ENCODE measurements at places on chromosomes 7 and 10. TPM values are rescaled to one million over a fixed set of nuclear protein-coding genes. Genes with fewer than 3 reads are reported as not detected.

DNA sequence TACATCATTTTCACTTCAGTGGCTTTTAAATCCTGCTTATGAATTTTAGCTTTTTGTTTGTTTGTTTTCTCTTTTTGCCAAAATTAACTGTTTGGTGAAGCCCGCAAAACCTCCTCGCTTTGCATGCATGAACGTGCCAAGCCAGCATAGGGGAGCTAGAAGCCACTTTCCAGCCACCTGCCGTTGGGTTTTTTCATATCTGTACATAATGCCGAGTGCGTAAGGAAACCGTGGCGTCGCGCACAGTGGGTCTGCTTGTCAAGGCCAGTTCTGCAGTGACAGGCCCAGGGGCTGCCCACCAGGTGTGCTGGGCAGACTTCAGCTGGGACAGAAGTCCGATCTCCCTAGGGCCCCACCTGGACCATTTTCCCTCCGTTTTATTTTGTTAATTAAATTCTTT, 41.1 kb downstream of the WIPI2 start:
- H3K4me3 ChIP-seq: no peak overlapping the region
- no peaks in the 10 kb centered on the region for H3K27me3 ChIP-seq
- peak overlapping the region; percentile 66 for H3K27ac ChIP-seq
- H3K4me1 ChIP-seq: no peaks in the 10 kb centered on the region
- no peak for DNase-seq
- H3K36me3 ChIP-seq: peaks cover 5% of the 10 kb centered on the region

DNA sequence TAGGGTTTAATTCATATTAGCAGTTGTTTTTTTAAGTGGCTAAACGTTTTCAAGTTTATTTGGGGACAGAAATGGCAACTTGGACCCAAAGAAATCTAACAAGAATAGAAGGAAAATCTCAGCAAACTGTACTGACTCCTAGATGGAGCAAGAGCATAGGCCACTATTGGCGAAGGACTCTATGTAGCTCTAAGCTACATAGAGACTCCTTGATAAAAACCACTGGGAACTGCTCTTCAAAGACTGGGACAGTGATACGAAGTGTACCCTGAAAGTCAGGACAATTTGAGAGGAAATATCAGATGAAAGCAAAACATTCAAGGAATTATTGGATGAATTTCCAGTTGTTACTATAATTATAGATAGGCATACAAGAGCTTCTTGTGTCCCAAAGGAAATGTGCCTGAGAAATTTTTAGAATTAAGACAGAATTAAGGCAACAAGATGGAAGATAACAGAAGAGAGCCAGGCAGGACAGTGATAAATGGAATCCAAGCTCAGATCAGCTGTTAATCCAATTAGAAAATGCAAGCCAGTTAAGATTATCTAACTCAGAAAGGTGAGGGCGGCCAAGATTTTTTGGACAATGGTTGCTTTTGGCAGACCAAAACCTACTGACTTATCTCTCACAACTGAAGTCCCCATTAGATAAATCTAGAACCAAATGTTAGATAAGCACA, 103.7 kb upstream of the IFRD1 start:
- no peak for DNase-seq
- H3K36me3 ChIP-seq: peaks cover 63% of the 10 kb centered on the region
- no peak overlapping the region for H3K27ac ChIP-seq
- no peaks in the 10 kb centered on the region for H3K27me3 ChIP-seq

DNA sequence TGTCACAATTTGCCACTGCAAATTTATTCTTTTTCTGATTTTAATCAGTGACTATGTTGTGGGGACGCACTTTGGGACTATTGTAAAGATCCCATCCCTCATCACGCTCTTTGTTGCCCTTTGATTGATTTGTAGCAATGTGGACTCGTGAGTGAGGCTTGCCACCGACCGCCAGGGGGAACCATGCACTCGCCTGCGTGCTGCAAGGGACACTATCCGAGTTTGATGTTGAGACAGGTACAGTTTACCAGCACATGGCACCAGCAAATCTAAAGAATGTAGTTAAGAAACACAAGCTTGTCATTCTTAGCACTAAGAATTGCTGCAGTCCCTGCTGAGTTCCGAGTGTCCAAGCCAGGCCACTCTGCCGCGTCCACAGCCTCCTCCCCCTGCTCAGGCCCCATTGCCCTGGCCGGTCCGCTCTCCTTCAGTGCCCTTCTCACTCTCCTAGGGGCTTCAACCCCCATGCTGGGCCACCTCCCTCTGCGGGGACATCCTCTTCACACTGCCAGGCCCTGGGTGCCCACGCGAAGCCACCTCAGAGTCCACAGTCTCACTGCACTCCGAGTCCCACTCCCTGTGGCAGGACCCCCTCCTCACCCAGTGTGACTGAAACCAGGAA, 2.0 kb upstream of the SFTPA2 start:
- H3K4me1 ChIP-seq: peaks cover 7% of the 10 kb centered on the region
- H3K27ac ChIP-seq: no peak overlapping the region
- DNase-seq: no peak
- no peak overlapping the region for H3K4me3 ChIP-seq
- H3K27me3 ChIP-seq: no peaks in the 10 kb centered on the region

DNA sequence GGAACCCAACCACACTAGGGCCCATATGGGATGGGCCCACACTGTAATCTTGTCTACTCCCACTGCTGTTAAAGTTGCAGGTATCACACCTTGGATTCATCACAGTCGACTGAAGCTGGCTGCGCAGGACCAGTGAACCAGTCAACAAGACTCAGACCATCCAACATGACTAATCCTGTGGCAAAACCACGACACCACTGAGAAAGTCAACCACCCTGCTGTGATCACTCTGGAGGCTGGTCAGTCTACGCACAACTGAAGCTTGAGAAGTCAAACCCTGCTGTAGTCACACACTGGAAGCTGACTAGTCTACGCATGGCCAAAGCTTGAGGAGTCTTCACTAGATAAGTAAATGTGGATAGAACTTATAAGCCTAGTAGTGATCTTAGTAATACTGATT, 9.6 kb upstream of the CYREN start:
- no peaks in the 10 kb centered on the region for H3K27me3 ChIP-seq
- H3K4me1 ChIP-seq: no peaks in the 10 kb centered on the region
- no peak overlapping the region for H3K4me3 ChIP-seq
- H3K27ac ChIP-seq: no peak overlapping the region

- no peak overlapping the region for H3K27ac ChIP-seq
- no peaks in the 10 kb centered on the region for H3K27me3 ChIP-seq
- peaks cover 3% of the 10 kb centered on the region for H3K4me1 ChIP-seq
- H3K36me3 ChIP-seq: no peaks in the 10 kb centered on the region
Observed at GRCh38 chr7:522071-522950, 2.7 kb upstream of the PDGFA start.

GRCh38 chr10:125584954-125585353, 98.0 kb downstream of the TEX36 start:
- DNase-seq: no peak
- H3K27ac ChIP-seq: no peak overlapping the region

DNA sequence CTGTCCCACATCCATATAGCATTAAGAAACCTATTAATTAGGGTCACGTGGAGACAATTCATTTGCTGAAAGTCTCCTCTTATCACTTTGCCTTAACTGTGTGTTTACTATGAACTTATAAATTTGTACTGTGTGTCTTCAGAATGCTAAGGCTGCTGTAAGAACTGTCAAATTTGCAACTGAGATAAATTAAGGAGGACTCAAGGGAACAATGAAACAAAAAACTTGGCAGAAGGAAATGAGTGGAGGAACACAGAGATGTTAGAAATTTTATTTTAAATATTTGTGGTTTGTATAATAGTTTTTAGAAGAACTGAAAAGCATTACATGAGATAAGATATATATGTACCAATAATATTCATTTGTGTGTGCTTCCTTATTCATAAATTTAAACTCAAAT, 1005.3 kb upstream of the SORCS1 start:
- H3K4me3 ChIP-seq: no peak overlapping the region
- no peaks in the 10 kb centered on the region for H3K4me1 ChIP-seq
- no peaks in the 10 kb centered on the region for H3K27me3 ChIP-seq
- no peak overlapping the region for H3K27ac ChIP-seq

DNA sequence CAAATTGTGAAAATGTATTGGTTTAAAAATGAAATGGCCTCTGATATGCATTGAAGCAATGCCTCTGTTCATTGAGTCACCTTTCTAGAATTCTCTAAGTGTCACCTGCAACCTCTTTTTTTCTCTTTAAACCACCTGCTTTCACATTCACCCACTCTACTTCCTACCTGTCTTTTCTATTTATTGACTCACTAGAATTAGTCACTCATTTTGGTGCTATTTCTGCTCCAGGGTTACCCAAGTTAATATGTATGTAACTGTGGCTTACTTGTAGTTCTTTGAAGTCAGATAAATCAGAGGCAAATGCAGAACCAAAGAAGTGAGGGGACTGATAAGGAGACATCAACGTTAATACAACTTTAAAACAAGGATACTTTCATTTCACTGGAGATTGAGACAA, 674.7 kb downstream of the CCSER2 start:
- no peaks in the 10 kb centered on the region for H3K4me1 ChIP-seq
- no peak for DNase-seq
- H3K27me3 ChIP-seq: no peaks in the 10 kb centered on the region

DNA sequence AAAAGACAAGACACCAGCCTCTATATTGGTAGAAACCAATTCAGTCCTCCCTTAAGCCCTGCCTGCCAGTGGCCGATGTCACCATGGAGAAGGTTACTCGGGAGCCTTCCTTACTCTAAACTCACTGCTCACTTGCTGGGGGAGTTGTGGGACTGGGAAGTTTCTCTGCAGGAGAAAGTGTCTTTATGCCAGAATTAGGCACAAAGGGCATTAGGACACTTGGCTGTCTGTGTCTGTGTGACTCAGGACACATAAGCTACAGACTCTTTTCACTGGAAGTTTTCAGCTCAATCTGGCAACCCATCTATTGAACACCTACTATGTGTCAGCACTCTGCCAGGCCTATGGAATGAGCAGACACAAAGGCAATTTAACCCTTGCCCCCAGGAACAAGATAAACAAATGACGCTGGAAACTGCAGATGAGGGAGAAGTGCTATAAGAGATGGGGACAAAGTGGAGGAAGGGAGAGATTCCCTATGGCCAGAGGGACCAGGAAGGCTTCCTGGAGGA, 49.5 kb upstream of the CACUL1 start:
- no peak overlapping the region for H3K4me3 ChIP-seq
- H3K27ac ChIP-seq: no peak overlapping the region
- no peak for DNase-seq
- H3K4me1 ChIP-seq: no peaks in the 10 kb centered on the region
- no peaks in the 10 kb centered on the region for H3K36me3 ChIP-seq
- no peaks in the 10 kb centered on the region for H3K27me3 ChIP-seq

DNA sequence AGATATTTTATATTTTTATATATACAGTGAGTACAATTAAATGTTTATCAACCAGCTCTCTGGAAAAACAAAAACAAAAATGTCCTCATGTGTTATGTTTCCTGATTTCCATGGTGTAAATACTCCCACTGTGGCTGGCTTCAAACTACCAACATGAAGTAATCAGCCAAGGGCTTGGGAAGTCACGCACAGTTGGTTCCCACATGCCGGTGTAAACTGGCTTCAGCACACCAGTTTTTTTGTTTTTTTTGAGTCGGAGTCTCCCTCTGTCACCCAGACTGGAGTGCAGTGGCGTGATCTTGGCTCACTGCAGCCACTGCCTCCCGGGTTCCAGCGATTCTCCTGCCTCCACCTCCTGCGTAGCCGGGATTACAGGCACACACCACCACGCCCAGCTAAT, 11.8 kb downstream of the OSBPL3 start:
- no peak overlapping the region for H3K4me3 ChIP-seq
- no peak overlapping the region for H3K27ac ChIP-seq
- DNase-seq: no peak
- no peaks in the 10 kb centered on the region for H3K27me3 ChIP-seq
- H3K4me1 ChIP-seq: no peaks in the 10 kb centered on the region
- H3K36me3 ChIP-seq: no peaks in the 10 kb centered on the region

DNA sequence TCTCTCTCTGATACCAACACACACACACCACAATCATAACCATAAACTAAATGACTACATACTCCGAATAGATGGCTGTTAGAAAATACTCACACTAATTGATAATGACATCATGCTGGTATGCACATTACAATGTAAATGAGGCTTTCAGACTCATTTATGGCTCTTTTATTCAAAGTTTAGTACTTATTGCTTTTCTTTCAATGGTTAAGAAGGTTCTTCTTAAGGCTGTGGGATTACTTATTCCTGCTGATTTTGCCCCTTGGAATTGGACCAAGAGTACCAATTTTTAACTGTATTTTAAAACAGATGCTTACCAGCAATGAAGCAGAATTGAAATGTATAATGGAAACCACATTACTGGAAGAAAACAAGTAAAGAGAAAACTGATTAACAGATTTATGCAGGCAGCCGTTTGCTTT, 20.6 kb upstream of the CABCOCO1 start:
- H3K27ac ChIP-seq: no peak overlapping the region
- DNase-seq: no peak
- H3K4me1 ChIP-seq: peaks cover 15% of the 10 kb centered on the region
- no peaks in the 10 kb centered on the region for H3K27me3 ChIP-seq
- H3K4me3 ChIP-seq: no peak overlapping the region

- DNase-seq: no peak
- H3K27ac ChIP-seq: no peak overlapping the region
- no peaks in the 10 kb centered on the region for H3K36me3 ChIP-seq
Observed at GRCh38 chr7:156021471-156021870, 209.2 kb upstream of the SHH start.

- no peak overlapping the region for H3K4me3 ChIP-seq
- peaks cover 22% of the 10 kb centered on the region for H3K4me1 ChIP-seq
- no peaks in the 10 kb centered on the region for H3K27me3 ChIP-seq
- H3K27ac ChIP-seq: no peak overlapping the region
- H3K36me3 ChIP-seq: no peaks in the 10 kb centered on the region
Observed at GRCh38 chr10:70537398-70538194, 59.0 kb downstream of the PALD1 start.

GRCh38 chr10:6145166-6145987, 56.5 kb downstream of the RBM17 start:
- DNase-seq: no peak
- peak overlapping the region; percentile 93 for H3K4me3 ChIP-seq
- H3K27me3 ChIP-seq: peaks cover 6% of the 10 kb centered on the region
- H3K4me1 ChIP-seq: peaks cover 5% of the 10 kb centered on the region
- peak overlapping the region; percentile 93 for H3K27ac ChIP-seq

GRCh38 chr7:17311952-17312351, 13.5 kb downstream of the AHR start:
- peaks cover 13% of the 10 kb centered on the region for H3K4me1 ChIP-seq
- H3K36me3 ChIP-seq: no peaks in the 10 kb centered on the region
- no peak for DNase-seq
- peak overlapping the region; percentile 75 for H3K27ac ChIP-seq

- no peak for DNase-seq
- no peak overlapping the region for H3K27ac ChIP-seq
- no peaks in the 10 kb centered on the region for H3K27me3 ChIP-seq
- no peaks in the 10 kb centered on the region for H3K4me1 ChIP-seq
- no peaks in the 10 kb centered on the region for H3K36me3 ChIP-seq
Observed at GRCh38 chr7:143451122-143451521, 7.9 kb downstream of the TAS2R60 start.

The POLD2 gene
- 87.9 TPM for total RNA-seq

The PWWP2B gene
- 16.0 TPM for total RNA-seq

The LIPM gene
- not detected for total RNA-seq

The ZSCAN21 gene
- 15.5 TPM for total RNA-seq

The GIMAP7 gene
- total RNA-seq: 23.4 TPM

The STOX1 gene
- 3.0 TPM for total RNA-seq

The CCDC136 gene
- 8.8 TPM for total RNA-seq

The MYPN gene
- not detected for total RNA-seq

The GET4 gene
- 45.4 TPM for total RNA-seq

Measured in tibial nerve (tissue), 4 donors.